ENCODE measurements at places on chromosomes 12 and 14.

- no peak for DNase-seq
Observed at GRCh38 chr12:104510145-104510872, 53.6 kb downstream of the CHST11 start.

DNA sequence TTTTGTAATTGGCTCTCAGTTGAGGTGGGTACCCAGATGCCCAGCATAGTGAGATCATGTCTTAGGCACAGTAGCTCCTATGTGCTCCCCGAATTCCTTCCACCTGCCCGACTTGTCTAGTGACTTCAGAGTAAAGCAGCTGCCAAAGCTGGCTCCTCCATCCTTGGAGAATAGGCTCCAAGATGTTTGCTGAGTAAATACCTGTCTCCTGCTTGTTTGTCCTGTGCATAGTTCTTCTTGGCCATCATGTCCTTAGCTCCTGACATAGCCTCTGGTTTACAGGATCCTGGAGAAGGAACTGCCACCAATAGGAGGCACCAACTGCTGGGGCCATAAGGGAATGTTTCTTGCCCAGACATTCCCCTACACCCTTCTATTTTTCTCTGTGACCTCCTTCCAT, 52.6 kb upstream of the CISTR start:
- DNase-seq: no peak

GRCh38 chr14:99350751-99351150, 78.8 kb upstream of the BCL11B start:
- no peak for DNase-seq

GRCh38 chr14:30808576-30808975, 65.8 kb upstream of the COCH start:
- DNase-seq: peak; percentile 28

- DNase-seq: no peak
Observed at GRCh38 chr12:93938317-93938716, 210.1 kb upstream of the PLXNC1 start.

- peak; percentile 31 for DNase-seq
Observed at GRCh38 chr12:110270125-110270962, 10.7 kb upstream of the ATP2A2 start.

DNA sequence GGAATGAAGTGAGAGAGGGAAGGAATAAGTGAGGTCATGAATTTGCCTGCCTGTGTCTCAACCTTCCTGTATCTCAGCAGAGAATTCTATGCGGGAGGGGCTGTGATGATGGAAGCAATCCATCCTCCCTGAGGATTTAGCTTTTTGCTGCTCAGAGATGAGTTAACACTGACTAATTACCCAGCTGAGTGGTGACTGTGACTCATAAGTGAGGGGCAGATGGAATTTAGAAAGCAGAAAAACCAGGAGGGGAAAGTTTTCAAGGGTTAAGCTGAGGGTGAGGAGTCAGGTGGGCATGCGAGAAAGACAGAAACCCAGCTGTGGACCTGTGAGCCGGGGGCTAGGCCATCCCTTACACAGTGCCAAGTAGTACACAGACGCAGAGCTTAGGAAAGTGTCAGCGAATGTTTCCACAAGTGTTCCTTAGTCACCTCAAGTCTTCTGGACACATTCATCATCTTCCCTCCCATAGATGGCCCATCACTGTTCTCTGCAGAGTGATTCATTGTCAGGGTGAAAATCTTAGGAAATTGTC, 277.9 kb downstream of the IPO8 start:
- peak; percentile 81 for DNase-seq

- DNase-seq: no peak
Observed at GRCh38 chr12:9699269-9699897, 29.9 kb downstream of the CLEC2D start.

DNA sequence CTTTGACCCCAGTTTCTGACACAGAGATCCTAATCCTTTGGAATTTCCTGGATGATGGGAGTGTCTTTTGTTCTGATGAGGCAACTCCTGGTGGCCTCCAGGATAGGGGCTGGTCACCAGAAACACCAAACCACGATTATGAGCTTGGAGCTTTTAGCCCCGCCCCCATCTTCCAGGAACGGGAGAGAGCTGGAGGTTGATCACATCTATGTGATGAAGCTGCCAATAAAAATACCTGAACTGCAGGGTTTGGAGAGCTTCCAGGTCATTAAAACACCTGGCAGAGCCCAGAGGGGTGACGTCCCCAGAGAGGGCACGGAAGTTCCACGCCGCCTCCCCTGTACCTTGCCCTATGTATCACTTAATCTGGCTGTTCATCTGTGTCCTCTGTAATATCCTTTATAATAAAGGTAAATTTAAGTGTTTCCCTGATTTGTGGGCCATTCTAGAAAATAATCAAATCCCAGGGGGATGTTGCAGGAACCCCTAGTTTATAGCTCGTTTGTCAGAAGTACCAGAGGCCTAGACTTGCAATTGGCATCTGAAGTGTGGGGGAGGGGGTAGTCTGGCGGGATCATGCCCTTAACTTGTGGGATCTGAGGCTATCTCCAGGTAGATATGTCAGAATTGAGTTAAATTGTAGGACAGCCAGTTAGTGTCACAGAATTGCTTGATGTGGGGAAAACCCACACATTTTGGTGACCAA, 21.2 kb downstream of the APPL2 start:
- no peak for DNase-seq
